Forelimb muscle (tissue), 1 donor: ENCODE measurements at places on chromosomes 4 and X. TPM values are rescaled to one million over a fixed set of nuclear protein-coding genes. Genes with fewer than 3 reads are reported as not detected.

The CXCL8 gene
- 3.3 TPM for polyA plus RNA-seq

The UGT2B15 gene
- polyA plus RNA-seq = not detected

The TLR1 gene
- 1.9 TPM for polyA plus RNA-seq

The CYSLTR1 gene
- polyA plus RNA-seq = 8.4 TPM

The SPATA18 gene
- polyA plus RNA-seq = 1.9 TPM

The P2RY4 gene
- polyA plus RNA-seq = 0.25 TPM

The TEX13C gene
- not detected for polyA plus RNA-seq

The JCHAIN gene
- polyA plus RNA-seq = 1.5 TPM

The CEP44 gene
- polyA plus RNA-seq = 14.2 TPM

The TTC29 gene
- 0.09 TPM for polyA plus RNA-seq

The CABS1 gene
- polyA plus RNA-seq = not detected

The KIF4A gene
- polyA plus RNA-seq = 5.5 TPM

The SPIN2A gene
- 3.5 TPM for polyA plus RNA-seq

The MED28 gene
- polyA plus RNA-seq = 26.0 TPM

The RNF150 gene
- 36.4 TPM for polyA plus RNA-seq

The HS6ST2 gene
- 46.5 TPM for polyA plus RNA-seq

The AASDH gene
- polyA plus RNA-seq = 10.6 TPM

The ADH7 gene
- not detected for polyA plus RNA-seq

The PFKFB1 gene
- polyA plus RNA-seq = 0.82 TPM

The REELD1 gene
- 0.11 TPM for polyA plus RNA-seq

The EDA2R gene
- polyA plus RNA-seq = 8.9 TPM

The PAGE5 gene
- polyA plus RNA-seq = not detected

The IGFBP7 gene
- 102 TPM for polyA plus RNA-seq

The MSL3 gene
- polyA plus RNA-seq = 23.9 TPM

The CASP6 gene
- polyA plus RNA-seq = 13.9 TPM

The PLXNB3 gene
- polyA plus RNA-seq = 2.3 TPM

The CTAG1B gene
- not detected for polyA plus RNA-seq

The GNRHR gene
- 0.52 TPM for polyA plus RNA-seq

The RHOXF2B gene
- polyA plus RNA-seq = not detected

The XPNPEP2 gene
- polyA plus RNA-seq = 3.6 TPM

The PDZD4 gene
- polyA plus RNA-seq = 2.4 TPM

The SSX2B gene
- polyA plus RNA-seq = not detected

The NSD2 gene
- polyA plus RNA-seq = 37.3 TPM

The OCRL gene
- polyA plus RNA-seq = 11.1 TPM

The TXK gene
- 0.48 TPM for polyA plus RNA-seq

The UGT2B10 gene
- not detected for polyA plus RNA-seq

The ETDB gene
- polyA plus RNA-seq = not detected

The AFAP1 gene
- polyA plus RNA-seq = 32.5 TPM

The SPACA5 gene
- polyA plus RNA-seq = 0.29 TPM

The CLGN gene
- polyA plus RNA-seq = 2.6 TPM

The SLC4A4 gene
- 10.4 TPM for polyA plus RNA-seq

The OPRPN gene
- not detected for polyA plus RNA-seq

The SATL1 gene
- 0.61 TPM for polyA plus RNA-seq

The ADGRL3 gene
- 19.5 TPM for polyA plus RNA-seq

The CD38 gene
- 0.94 TPM for polyA plus RNA-seq

The SHOX gene
- 0.58 TPM for polyA plus RNA-seq

The SERTM2 gene
- polyA plus RNA-seq = 0.28 TPM

The UCP1 gene
- polyA plus RNA-seq = not detected

The COX18 gene
- 12.0 TPM for polyA plus RNA-seq

The RNF175 gene
- polyA plus RNA-seq = 0.15 TPM

The TBC1D8B gene
- polyA plus RNA-seq = 4.6 TPM

The TMEM150C gene
- 2.7 TPM for polyA plus RNA-seq

The NDNF gene
- polyA plus RNA-seq = 6.7 TPM

The PCSK1N gene
- not detected for polyA plus RNA-seq

The P2RY8 gene
- polyA plus RNA-seq = 0.51 TPM

The GABRG1 gene
- not detected for polyA plus RNA-seq
